ENCODE measurements at places on chromosomes 16 and 17.

GRCh38 chr17:35149941-35150340 is 2.3 kb downstream of the UNC45B start:
- no peak for DNase-seq

- no peak for DNase-seq
Measured at GRCh38 chr16:65010125-65010524, 111.7 kb downstream of the CDH11 start.

- no peak for DNase-seq
Measured at GRCh38 chr17:37643869-37644268, 623 bp upstream of the DDX52 start.

DNA sequence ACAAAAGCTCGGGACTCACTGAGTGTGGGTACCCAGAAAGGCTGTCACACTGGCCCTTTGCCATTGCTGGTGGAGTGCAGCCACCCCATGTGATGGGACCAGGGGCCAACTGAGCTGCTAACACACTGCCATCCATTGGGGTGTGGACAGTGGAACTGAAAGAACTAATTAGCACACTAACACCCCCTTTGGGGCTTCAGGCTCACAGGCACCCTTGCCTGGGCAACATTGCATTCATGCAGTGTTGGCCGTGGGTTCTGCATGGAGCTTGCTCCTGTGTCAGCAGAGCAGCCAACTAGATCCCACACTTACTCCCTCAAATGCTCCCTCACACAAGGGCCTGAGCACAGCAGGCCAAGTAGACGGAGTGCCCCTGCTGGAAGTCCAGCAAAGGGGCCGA is 476.0 kb upstream of the ASIC2 start:
- no peak for DNase-seq

GRCh38 chr17:4309897-4310296 is 46.1 kb upstream of the ANKFY1 start:
- no peak for DNase-seq

DNA sequence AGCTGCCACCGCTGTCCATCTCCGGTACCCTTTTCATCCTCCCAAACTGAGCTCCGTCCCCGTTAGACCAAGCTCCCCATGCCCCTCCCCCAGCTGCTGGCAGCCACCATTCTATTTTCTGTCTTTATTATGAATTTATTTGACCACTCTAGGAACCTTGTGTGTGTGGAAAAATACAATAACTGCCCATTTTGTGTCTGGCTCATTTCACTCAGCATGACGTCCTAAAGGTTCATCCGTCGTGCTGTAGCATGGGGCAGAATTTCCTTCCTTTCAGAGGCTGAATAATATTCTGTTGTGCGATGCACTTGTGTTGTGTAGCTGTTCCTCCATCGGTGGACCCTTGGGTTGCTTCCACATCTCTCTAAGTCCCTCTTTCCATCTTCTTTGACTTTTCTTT is 263.1 kb downstream of the SEC14L1 start:
- no peak for DNase-seq

- DNase-seq = no peak
Measured at GRCh38 chr16:71406724-71407123, 35.1 kb downstream of the TLE7 start.

DNA sequence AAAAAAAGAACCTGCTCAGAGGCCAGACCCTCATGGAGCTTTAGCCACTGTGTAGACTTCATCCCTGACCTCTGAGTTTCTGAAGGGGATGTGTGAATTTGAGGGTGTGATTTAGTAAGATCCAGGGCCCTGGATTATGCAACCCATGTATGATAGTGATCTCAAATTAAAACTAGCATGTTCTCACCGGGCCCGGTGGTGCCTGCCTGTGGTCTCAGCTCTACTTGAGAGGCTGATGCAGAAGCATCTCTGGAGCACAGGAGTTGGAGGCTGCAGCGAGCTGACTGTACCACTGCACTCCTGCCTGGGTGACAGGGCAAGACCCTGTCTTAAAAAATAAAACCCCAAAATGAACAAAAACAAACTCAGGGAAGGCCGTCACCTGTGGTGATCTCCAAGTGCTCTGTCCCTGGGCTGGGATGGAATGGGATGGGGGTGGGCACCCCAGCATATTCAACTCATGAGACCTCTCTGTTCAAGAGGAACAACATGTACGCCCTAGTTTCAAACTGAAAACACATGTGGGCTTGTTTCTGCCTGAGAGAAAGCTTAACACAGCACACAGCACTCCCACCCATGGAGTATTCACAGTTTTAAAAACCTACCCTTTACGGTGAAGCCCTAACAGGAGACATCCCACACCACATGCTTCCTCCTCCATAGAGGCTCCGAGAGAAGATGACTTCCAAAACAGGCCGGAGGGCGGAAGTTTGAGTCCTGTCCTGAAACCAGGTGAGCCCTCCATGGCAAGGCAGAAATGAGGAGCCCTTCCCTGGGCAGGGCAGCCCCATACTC is 30.1 kb downstream of the GNPTG start:
- DNase-seq = no peak

- no peak for DNase-seq
Measured at GRCh38 chr16:49594685-49595498, 221.3 kb downstream of the C16orf78 start.

- no peak for DNase-seq
Measured at GRCh38 chr16:53207810-53208752, 153.3 kb downstream of the CHD9 start.

DNA sequence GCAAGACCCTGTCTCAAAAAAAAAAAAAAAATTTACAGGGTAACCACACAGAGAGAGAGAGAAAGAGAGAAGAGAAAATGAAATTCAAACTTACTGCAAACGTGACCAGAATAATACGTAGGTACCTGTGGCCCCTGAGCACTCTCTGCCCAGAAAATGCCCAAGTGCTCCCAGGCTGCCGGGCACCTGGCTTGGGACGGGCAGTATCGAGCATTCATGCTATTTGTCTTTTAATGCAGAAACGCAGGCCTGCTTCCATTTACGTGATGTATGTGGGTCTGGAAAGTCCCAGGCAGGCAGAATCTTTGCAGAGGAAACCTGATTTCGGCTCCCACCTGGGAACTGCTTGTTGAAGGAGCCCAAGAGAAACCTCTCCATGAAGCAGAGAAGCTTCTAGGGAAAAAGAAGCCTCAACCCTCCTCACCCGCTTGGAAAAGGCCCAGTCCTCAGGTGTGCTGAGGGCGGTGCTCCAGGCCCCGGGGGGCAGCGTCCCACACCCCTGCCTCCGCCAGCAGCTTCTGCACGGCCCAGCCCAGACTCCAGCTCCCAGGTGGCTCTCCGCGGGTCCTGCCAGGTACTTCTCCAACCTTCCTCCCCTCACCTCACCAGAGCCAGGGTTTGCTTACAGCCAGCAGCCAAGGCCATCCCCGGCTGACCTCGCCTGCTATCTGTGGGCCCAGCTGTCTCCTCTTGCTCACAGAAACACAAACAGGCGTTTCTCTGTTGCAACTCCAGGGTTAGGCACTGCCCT is 14.0 kb downstream of the RPH3AL start:
- no peak for DNase-seq

DNA sequence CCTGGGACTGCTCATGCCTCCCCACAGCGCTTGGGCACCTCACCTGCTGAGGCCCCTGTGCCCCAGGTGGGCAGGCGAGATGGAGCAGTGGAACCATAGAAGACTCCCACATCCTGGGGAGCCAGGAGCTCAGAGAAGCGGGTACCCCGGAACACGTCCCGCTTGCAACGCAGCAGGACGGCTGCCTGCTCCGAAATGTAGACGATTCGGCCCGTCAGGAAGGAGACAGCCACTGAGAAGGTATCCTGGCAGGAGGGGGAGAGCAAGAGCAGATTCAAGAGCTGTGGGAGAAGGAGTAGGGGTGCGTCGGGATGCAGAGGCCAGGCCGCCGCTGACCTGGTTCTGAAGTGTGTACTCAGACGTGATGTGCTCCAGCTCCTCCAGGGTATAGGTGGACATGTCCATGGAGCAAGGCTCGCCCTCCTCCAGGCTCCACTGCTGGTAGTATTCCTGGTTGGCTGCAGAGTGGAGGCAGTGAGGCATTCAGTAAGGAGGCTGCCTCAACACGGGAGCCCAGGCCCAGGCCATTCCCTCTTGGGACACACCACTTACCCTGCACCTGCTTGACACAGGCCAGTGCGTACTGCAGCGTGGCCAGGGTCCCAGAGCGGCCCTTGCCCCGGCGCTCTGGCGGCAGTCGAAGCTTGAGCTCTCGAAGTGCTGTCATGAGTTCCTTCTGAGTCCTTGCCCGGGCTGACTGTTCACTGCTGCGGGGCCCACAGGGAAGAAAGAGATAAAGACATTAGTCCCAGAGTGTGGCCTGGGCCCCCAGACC is 2.6 kb downstream of the PER1 start:
- no peak for DNase-seq

- no peak for DNase-seq
Measured at GRCh38 chr17:57143361-57143760, 58.3 kb downstream of the AKAP1 start.

- no peak for DNase-seq
Measured at GRCh38 chr17:7404737-7405349, 946 bp upstream of the TMEM256 start.

DNA sequence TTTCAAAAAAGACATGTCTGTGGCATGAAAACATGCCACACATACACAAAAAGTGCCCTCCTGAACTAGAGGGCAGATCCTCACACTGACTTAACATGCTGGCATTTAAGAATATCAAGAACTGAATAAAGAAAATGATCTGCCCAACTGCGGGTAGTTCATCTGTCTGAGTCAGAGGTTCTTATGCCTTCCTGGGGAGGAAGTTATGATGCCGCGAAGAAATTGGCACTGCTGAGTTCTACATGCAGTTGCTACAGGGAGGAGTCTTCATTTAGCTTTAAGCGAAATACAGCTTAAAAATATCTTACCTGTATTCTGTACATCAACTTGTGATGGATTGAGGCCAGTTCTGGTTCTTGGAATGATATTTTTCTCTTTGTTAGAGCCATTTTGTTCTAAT is 6.3 kb downstream of the ALDH3A2 start:
- DNase-seq = no peak

DNA sequence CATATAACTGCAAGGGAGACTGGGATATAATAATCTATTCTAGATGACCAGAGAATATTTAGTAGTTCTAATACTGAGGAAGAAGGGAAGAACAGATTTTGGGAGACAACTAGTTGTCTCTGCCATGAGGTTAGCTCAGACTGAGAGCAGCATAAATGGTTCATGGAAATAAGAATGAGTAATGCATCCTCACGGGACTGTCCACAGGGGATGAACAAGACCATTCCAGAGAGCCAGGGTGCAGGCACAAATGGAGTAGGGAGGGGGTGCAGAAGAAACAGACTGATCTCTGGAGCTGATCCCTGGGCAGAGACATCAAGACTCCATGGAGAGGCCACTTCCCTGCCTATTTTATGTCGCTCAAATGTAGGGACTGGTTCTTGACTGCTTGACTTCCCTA is 30.4 kb downstream of the NLRC5 start:
- DNase-seq = no peak

GRCh38 chr17:19270704-19271611 is 33.8 kb downstream of the EPN2 start:
- DNase-seq = no peak

DNA sequence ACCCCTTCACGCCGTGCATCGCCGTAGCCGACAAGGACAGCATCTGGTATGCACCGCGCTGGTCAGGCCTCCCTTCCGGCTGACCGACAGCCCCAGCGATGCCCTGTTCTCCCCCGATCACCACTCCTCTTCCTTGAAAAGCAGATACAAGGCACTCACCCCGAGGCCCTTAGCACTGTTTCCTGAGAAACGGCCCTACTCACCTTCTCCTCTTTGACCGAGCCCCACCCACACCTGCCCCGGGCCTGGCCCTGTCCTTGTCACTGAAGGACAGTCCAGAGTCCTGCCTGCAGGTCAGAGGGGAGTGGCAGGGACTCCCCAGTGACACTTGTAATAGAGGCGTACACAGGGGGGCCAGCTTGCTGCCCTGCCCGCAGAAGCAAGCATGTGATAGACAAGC is 45.9 kb upstream of the CHMP6 start:
- DNase-seq = no peak

- no peak for DNase-seq
Measured at GRCh38 chr17:55426851-55427586, 5.4 kb upstream of the MMD start.

GRCh38 chr17:79836972-79837887 is 2.0 kb downstream of the CBX4 start:
- DNase-seq = no peak

DNA sequence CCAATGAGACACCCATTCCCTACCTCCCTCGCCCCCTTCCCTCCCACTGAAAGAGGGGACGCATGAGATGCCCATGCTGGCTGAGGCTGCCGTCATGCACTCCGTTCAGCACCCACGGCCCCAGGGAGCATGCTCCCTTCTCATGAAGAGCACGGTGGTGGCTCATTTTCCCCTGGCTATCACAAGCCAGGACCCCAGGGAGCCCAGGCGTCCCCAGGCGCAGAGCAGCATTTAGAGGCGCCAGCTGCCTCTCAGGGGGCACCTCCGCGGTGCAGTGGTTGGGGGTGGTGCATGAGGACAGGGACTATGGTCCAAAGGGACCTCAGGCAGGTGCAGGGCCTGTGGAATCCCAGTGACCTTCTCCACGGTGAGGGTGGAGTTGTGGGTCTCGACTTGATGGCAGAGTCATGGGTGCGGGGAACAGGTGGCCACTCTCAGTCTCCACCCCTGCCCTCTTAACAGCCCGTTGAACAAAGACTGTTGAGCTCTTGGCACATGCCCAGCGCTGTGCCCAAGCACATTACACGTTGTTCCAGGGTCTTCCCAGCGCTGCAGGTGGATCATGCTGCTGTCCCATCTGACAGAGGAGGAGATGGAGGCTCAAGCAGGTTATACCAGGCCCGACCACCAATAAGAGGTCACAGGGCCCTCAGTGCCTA is 13.6 kb downstream of the KIF19 start:
- DNase-seq = no peak

DNA sequence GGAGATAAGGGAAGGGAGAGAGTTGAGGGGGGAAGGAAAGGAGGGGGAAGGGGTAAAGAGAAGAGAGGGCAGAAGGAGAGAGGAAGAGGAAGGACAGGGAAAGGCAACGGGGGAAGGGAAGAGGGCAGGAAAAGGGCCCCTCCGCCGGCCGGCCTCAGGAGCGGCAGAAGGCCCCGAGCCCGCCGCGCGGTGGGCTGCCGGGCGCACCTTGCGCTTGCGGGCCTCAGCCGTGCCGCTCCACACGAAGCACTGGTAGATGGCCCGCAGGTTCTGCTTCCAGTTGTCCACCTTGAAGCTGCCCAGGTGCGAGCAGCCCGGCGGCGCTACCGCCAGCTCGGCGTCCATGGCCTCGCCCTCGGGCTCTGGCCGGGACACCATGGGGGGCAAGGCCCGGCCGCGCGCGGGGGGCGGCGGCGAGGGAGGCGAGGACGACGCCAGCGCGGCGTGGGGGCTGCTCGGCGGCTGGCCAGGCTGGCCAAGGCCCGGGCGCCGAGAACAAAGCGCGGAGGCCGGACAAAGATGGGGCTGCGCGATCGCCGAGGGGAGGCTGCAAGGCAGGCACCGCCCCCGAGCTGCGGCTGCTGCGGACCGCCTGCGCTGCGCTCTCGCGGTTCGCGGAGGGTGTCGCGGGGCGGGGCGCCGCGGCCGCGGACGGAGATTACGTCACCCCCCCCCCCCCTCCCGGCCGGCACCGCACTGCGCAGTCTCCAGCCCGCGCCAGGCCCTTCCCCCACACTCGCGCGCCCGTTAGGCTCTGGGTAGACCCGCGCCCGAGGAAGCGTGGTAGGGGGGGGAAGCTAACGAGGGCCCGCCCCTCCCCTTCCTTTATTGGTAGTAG is at the start of gene USP22:
Gene USP22 (minus strand): TSS at position 554 of the 838 bp plus-strand sequence. CDS start 176 bp downstream, at position 378.
- peak; percentile 93 for DNase-seq
